ENCODE measurements at places on chromosomes 16 and 17. TPM values are rescaled to one million over a fixed set of nuclear protein-coding genes. Genes with fewer than 3 reads are reported as not detected.

The PRR11 gene
- 64.7 TPM for total RNA-seq

The LGALS9B gene
- not detected for total RNA-seq

The MMP28 gene
- not detected for total RNA-seq

The KCNJ2 gene
- total RNA-seq = 1.4 TPM

The TP53TG3F gene
- total RNA-seq = not detected

The HIGD1B gene
- not detected for total RNA-seq

The TPSAB1 gene
- total RNA-seq = not detected

The ZNF385C gene
- not detected for total RNA-seq

The KRT15 gene
- 0.63 TPM for total RNA-seq

The TERB1 gene
- 0.08 TPM for total RNA-seq

The STH gene
- total RNA-seq = not detected

The NEUROD2 gene
- total RNA-seq = not detected

The PIK3R6 gene
- total RNA-seq = 0.16 TPM

The FNDC8 gene
- total RNA-seq = not detected

The SCGB1C2 gene
- total RNA-seq = not detected

The ROGDI gene
- total RNA-seq = 14.4 TPM

The SMG6 gene
- 37.5 TPM for total RNA-seq

The OR3A3 gene
- total RNA-seq = not detected

The MTMR4 gene
- 49.8 TPM for total RNA-seq

The PRAC2 gene
- not detected for total RNA-seq

The NKIRAS2 gene
- total RNA-seq = 17.1 TPM

The BAIAP3 gene
- 0.09 TPM for total RNA-seq

The ZNF597 gene
- total RNA-seq = 2.5 TPM

The NHERF2 gene
- total RNA-seq = 26.3 TPM

The GDPD3 gene
- 1.5 TPM for total RNA-seq

The GP1BA gene
- total RNA-seq = not detected

The DLX3 gene
- not detected for total RNA-seq

The PRAC1 gene
- not detected for total RNA-seq

The GDE1 gene
- 34.3 TPM for total RNA-seq

The ACTG1 gene
- 6,650 TPM for total RNA-seq

The HSPB9 gene
- total RNA-seq = not detected

The DNAI2 gene
- not detected for total RNA-seq

The ZNF624 gene
- 6.2 TPM for total RNA-seq

The HOXB3 gene
- total RNA-seq = 9.7 TPM

The MPP2 gene
- 3.2 TPM for total RNA-seq

The ABCC12 gene
- not detected for total RNA-seq

The MILR1 gene
- 52.5 TPM for total RNA-seq

The ACSM3 gene
- 0.65 TPM for total RNA-seq

The SLC16A11 gene
- total RNA-seq = 2.4 TPM

Measured in fibroblast of the aortic adventitia (primary cell).